ENCODE measurements at places on chromosomes 11 and 22. TPM values are rescaled to one million over a fixed set of nuclear protein-coding genes. Genes with fewer than 3 reads are reported as not detected.
A peak's percentile ranks its signal among the peaks of the same experiment; 100 is the strongest.

GRCh38 chr11:4523666-4524065 is 21.3 kb upstream of the OR52M1 start:
- DNase-seq, result no peak

Gene MYOD1
- 679 TPM for total RNA-seq

Gene PGR
- 0.05 TPM for total RNA-seq

- DNase-seq, result no peak
These were observed 13.0 kb downstream of the FAR1 start for GRCh38 chr11:13681446-13681845.

DNA sequence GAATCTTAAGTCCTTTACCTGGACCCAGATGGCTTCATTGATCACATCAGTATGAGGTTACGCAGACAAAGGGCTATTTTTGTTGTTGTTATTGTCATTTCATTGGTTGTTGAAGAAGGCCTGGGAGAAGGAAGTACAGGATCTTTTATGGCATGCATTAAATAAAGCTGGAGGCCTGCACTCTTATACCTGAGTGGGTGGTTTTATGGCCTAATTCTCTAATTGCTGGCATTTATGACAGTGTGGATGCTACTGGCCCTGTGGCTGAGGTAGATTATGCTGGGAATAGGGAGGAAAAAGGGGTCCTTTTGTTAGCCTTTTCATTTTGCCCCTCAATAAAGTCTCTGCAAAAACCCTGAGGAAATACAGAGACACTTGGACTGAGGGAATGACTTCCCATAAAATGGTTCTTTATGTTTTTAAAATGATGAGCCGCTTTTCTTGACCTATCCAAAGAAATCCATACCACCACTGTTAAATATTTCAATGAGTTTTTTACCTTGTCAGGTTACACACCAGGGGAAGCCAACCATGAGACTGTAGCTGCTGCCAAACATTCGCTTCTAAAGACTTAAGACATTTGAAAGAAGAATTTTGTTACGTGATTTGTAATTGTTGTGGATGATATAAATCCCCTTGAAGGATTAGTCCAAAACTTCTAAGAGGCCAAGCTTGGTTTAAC is 6.8 kb downstream of the KMT2A start:
- no peak for DNase-seq

GRCh38 chr11:103536335-103536722 is 427.1 kb downstream of the DYNC2H1 start:
- no peak for DNase-seq

DNA sequence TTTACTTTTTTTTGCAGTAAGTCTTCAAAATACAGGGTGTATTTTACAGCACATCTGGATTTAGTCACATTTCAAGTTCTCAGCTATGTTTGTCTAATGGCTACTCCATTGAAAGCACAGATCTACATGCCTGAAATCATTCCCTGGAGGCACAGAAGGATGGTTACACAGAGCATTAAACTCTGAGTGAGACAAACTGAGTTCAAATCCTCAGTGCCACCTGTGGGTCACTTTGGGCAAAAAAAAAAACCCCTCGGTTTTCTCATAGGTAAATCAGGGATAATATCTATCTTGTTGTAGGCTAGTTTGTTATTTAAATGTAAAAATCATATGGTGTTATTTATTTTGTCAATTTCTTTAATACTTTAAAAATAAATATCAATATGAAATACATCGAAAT is 7.7 kb downstream of the ANKRD49 start:
- no peak for DNase-seq

Gene IL18
- 0.18 TPM for total RNA-seq

Gene RCOR2
- total RNA-seq, result 17.9 TPM

DNA sequence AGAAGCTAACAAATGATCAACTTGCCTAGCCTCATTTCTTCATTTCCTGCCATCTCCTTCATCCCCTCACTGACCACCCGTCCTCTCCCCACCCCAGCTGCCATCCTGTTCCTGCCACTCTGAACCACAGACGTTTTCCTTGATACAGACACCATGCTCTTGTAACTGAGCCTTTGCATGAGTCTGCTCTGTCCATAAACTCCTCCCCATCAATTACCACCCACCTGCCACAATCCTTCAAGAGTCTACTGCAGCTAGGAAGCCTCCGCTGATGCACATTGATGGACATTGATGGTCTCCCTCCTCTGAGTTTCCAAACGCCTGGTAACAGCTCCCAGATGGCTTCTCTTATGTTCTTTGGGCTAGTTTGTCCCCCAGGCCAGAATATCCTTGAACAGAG is 193.8 kb downstream of the DBX1 start:
- peak; percentile 97 for DNase-seq

DNA sequence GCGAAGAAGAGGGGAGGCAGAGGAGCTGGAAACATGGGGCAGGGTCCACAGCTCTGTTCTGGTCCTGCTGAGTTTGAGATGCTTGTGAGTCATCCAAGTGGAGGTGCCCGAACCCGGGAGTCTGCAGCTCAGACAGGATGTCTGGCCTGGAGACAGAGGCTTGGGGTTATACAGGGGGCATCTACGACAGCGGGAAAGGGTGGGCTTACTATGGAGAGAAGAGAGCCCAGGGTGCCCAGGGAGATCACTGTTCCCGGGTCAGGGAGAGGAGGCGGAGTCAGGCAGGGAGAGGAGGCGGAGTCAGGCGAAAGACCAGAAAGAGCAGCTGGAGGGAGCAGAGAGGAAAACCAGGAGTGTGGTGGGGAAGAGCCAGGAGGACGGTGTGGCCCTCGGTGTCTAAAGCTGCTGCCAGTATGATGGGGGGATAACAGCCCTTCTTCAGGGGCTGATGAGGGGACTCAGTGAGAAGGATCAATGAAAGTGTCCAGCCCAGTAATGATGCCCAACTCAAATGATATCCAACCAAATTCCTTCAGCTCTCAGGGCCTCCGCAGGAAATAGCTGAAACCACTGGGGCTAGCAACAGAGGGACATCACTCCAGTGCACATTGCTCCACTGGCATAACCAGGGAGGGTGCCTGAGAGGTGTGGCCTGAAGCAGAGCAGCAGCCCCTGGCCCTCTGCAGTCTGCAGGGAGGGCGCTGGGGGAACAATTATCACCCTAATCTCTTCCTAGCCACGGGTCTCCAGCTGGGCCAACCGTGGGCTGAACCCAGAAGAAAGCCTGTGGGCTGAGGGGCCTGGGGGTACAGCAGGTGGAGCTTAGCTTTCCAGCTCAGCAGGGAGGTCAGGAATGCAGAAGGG is 2.6 kb upstream of the LTBP3 start:
- DNase-seq, result peak; percentile 80

- DNase-seq, result peak; percentile 97
These were observed at the start of the genes KCTD21 and USP35 for GRCh38 chr11:78188286-78189173. Gene KCTD21, minus strand, starts transcription at chr11:78188626. Its CDS starts 14,072 bp downstream, at chr11:78174554. Gene USP35, plus strand, starts transcription at chr11:78188919. Its CDS starts 7,327 bp downstream, at chr11:78196246.

DNA sequence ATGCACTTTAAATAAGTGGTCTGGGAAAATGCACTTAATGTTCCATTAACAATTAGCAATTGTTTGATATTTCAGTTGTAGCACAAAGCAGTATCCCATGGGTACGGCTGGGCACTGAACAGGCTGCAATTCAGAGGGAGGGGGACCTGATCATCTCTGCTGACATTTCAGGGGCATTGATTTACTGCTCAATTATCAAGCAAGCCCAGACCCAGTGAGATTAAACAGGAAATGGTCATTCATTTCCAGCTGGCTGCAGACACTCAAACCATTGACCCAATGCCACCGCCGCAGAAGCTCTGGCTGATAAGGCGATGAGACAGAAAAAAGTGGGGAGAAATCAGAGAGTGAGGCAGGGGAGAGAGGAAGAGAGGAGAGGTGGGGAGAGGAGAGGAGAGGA is 1.2 kb downstream of the GPR83 start:
- no peak for DNase-seq

DNA sequence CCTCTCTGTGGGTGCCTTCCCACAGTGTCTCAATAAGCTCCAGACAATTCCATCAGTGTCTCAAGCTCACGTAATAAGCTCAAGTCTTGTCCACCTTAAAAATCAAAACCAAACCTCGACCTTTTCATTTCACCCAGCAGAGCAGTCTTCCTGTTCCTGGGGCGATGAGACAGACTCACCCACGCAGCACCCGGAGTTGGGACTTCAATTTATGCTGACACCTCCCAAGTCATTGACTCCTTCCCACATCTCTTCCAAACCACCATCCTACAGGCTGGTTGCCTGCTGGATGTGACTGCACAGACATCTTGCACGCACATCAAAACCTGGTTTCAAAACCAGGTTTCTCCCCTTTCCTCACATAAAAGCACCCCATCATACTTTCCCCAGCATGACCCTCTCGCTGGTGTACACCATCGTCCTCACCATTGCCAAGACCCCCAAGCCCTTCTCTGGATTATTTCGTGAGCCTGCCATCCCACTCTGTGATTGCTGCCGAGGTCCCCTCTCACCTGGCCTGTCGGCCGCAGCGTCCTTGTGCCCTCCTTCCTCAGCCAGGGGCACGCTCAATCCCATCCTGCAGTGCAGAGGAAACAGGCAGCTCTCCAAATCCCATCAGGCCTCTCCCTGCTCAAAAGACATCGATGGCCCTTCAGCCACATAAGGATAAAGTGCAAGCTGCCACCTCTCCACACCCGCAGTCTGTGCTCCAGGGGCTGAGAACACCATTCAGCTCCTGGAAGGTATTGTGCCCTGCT is 45.1 kb upstream of the FBXO3 start:
- no peak for DNase-seq

GRCh38 chr11:102426000-102426399 is 26.6 kb downstream of the TMEM123 start:
- no peak for DNase-seq

- no peak for DNase-seq
These were observed 19.7 kb downstream of the P2RX3 start for GRCh38 chr11:57357856-57358255.

DNA sequence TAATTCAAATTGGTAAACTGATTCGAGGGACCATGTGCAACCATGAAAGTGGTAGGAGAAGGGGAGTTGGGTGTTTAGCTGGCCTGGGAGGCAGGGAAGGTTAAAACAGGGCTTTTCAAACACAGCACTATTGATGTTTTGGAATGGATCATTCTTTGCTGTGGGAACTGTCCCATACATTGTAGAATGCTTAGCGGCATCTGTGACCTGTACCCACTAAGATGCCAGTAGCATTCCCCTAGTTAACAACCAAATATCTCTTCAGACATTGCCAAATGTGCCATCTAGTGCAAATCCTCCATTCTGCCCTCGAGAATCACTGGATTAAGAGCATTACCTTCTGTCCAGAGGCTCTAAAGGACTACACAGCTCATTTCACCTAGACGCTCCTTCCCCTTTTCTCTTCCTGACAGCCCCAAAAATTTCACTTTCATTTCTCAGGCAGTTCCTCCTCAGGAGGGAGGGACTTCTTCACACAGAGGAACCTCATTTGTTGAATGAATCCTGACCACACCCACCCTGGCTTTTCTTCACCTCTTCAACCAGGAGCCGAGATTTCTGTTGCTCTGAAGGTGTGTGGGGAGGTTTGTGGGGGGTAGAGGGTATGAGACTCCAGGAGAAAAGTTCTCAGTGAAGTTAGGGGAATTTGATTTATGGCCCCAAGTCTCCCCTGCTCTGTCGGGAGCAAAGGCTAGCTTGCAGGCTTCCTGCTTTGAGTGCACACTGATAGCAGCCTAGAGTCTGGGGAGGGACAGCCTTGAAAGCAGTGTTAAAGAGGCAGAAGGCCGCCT is at the start of gene TRIM34:
TRIM34 (plus strand) TSS at position 513 of the 791 bp plus-strand sequence. CDS start 7,331 bp downstream, outside the sequence.
- DNase-seq, result peak; percentile 12

GRCh38 chr11:59182457-59183151 is 10.7 kb downstream of the DTX4 start:
- DNase-seq, result no peak

Gene MOGAT2
- total RNA-seq, result not detected

- DNase-seq, result no peak
These were observed 22.2 kb downstream of the OR56B4 start for GRCh38 chr11:6129635-6130034.

Gene MB
- 6.3 TPM for total RNA-seq

GRCh38 chr11:6099577-6099976 is 7.9 kb upstream of the OR56B4 start:
- DNase-seq, result no peak

DNA sequence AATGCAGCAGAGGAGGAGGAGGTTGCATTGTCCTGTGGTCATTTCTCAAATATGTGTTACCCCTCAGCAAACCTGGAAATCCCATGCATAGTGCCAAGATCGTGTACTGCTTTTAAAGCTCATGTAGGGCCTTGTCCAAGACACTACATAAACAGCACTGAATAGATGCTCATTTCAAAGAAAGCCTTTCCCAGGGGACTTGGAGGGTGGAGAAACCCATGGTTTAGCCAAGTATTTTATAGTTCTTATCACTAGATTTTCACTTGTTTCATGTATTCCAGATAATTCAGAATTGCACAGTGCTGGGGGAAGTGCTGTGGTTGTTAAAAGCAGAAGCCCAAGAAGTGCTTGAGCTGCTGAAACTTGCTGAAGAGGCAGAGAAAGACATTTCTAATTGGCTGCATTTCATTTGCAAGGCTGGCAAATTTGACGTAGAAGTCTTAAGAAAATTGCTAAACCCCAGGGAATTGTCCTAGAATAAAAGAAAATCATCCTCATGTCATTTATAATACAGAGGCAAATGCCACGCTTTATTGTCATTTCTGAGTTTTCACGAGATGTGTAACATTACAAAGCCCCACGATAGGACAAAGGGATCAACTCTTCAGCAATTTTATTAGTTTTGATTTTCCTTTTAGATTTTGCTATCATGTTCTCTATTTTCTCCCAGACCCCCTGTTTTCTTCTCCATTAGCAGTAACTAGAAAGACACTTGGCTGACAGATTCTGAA is 20.1 kb downstream of the CSRP3 start:
- DNase-seq, result no peak

Gene CCDC81
- 1.2 TPM for total RNA-seq

DNA sequence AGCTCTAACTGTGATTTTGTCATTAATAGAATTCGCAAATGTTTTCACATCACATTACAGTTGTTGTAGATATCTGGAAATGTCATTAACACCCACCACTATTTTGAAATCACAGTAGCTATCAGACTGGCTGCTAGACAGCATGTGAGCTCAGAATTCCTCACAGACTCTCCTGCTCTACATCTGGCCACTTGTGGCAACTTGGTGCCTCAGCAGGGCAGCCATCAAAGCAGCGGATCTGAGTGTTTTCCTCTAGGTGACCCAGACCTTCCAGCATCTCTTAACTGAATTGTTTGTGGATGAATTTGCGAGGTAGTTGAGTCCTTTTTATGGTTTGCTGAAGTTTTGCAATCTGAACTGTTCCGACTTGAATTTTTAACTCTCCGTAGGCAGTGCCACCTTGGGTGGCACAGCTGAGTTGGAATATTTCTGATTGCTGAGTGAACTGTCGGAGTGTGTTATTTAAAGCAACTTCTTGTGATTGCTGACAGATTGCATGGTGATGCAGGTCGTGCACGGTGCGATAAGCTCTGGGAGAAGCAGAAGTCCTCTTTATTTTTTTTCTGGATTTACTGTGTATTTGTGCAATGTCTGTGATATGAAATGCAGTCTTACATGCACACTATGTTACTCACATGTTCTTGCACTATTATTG is 114.0 kb upstream of the PLET1 start:
- no peak for DNase-seq

Gene OR8A1
- total RNA-seq, result not detected

- DNase-seq, result no peak
These were observed 106.4 kb downstream of the MIAT start for GRCh38 chr22:26763633-26764361.

Gene SVIP
- 20.2 TPM for total RNA-seq

Gene CASP5
- total RNA-seq, result not detected

- no peak for DNase-seq
These were observed 12.7 kb downstream of the TRMU start for GRCh38 chr22:46348099-46348695.

All from SJCRH30 (cell line).